WERI-Rb-1 (cell line): ENCODE measurements at places on chromosomes 2 and 18.
A peak's percentile ranks its signal among the peaks of the same experiment; 100 is the strongest.

DNA sequence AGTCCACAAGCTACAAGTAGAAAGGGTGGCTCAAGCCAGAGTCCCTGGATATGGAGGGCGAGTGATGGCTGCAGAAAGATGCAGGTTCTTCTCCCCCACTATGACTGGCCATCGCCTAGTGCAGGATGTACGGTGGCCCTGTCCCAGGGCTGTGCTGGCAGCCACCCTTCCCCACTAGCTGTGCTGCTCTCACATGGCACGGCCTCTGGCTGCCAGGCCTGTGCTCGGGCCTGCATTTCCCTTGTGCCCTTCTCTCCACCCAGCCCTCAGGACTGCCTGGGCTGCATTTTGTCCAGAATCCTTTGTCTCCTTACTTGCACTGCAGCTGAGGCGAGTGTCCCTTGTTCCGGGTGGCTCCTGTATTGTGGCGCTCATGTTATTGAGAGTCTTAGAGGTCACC lies 1.6 kb upstream of the RAMP1 start:
- no peak for DNase-seq

DNA sequence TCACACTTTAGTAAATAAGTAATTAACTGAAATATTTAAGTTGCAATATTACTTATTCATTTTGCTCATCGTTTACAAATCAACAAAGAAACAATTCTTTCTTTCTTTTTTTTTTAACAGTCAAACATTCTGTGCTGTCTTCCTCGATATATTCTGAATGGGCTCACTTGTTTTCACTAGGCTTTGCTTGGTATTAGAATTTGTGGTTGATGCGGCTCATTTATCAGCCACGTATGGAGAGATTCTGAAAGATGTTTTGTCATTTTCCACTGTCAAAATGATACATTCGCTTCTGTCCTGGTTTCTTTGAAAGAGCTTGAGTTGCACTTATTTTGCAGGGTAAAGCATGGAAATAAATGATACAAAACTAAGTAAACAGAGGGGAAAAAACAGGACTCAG lies 323.7 kb downstream of the LRRTM1 start:
- no peak for DNase-seq

DNA sequence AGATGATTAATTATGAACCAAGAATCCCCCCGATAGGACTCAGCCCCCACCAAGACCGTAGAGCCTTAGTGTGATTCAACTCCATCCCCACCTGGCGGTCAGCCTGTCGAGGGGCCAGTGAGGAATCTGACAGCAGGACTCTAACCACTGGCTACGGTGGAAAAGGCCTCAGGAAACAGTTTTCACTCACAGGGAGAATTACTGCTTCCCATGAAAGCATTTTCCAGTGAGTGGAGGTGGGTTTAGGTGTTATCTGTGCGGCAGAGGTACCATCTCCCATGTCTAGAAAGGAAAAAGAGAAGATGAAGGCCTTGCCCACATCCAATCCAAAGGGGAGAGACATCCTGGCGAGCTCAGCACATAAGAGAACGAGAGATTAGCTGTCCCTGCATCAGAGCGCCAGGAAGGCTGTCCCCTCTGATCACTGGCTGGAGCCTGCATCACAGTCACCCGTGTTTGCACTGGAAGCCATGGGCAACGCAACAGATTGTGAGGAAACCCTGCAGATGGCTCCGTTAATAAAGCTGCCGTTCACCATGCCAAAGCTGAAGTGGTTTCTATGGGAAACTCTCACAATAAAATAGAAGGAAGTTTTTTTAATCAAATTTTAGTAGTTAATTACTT lies 22.3 kb downstream of the COX7A2L start:
- no peak for DNase-seq

DNA sequence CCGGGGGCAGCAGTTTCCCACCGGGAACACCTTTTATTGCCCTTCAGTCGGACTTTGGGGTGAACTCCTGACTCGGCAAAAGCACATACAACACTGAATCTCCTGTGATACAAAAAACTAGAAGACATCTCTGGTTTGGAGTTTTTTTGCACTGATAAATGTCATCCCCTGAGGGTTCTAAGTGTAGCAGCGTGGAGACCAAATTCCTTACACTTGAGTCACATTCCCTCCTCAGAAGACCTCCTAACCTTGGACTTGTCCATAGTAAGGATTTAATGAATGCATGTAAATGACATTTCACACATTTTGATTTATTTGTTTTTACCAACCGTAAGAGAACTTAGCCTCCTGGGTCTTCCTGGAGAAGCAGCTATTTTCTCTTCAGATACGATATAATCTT lies 54.0 kb upstream of the GPR45 start:
- no peak for DNase-seq

- no peak for DNase-seq
Observed at GRCh38 chr18:47686806-47687205, 243.7 kb downstream of the SMAD2 start.

GRCh38 chr18:25350489-25351251 lies 1.3 kb downstream of the ZNF521 start:
- DNase-seq: peak; percentile 9

GRCh38 chr18:43175257-43175656 lies 59.8 kb upstream of the RIT2 start:
- no peak for DNase-seq

- no peak for DNase-seq
Observed at GRCh38 chr2:220575963-220576362, 948.5 kb downstream of the SLC4A3 start.

- DNase-seq: no peak
Observed at GRCh38 chr2:239055756-239056493, 208.0 kb downstream of the TWIST2 start.

DNA sequence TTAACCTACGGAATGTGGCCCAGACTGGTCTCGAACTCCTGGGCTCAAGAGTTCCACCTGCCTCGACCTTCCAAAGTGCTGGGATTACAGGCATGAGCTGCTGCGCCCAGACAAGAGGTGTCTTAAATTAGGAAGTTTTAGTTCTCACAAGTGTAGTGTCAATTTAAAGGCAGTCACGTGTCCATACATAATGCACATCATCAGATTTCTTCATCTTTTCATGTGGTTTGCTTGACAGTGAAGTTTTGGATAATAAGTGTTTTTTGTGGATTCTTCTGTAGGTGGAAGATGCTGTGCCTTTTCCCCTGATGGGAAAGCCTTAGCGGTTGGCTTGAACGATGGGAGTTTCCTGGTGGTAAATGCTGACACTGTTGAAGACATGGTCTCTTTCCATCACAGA lies 147.5 kb downstream of the RTN4 start:
- DNase-seq: no peak

GRCh38 chr2:110869472-110870446 lies 137.4 kb downstream of the ACOXL start:
- no peak for DNase-seq

GRCh38 chr2:85695691-85696668 lies 1.8 kb downstream of the GNLY start:
- DNase-seq: no peak

- no peak for DNase-seq
Observed at GRCh38 chr2:72289283-72289682, 141.6 kb upstream of the CYP26B1 start.

DNA sequence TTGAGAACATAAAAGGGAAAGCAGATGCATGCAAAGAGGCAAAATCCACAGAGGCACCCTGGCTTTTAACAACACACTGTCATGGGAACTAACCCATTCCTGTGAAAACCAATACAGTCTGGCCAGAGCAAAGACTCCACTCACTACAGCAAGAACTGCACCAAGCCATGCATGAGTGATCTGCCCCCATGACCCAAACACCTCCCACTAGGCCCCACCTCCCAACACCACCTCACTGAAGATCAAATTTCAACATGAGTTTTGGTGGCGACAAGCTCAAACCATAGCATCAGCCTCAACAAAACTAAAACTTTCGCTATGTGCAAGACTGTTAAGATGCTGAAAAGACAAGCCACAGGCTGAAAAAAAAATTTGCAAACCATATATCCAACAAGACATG lies 162.8 kb downstream of the SMAD2 start:
- DNase-seq: no peak

GRCh38 chr2:48356701-48357325 lies 173.1 kb upstream of the STON1 start:
- no peak for DNase-seq

DNA sequence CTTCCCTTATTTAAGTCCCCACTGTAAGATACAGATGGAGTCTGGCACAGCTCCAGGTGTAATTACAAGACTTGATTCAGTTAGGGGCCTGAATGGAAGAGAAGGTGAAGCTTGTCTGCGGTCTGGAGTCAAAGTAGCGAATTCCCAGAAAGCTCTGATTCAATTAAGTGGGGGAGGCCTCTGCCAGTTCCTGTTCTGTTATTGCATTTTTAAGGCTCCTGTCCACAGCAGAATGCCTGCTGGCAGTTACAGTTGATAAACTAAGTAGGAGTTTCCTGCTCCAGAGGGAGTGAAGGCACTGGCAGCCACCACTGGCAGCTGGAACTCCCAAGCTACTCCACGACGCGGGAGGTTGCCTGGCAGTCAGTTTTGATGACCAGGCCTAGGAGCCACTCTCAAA lies 181.1 kb downstream of the SOCS6 start:
- DNase-seq: peak; percentile 18

DNA sequence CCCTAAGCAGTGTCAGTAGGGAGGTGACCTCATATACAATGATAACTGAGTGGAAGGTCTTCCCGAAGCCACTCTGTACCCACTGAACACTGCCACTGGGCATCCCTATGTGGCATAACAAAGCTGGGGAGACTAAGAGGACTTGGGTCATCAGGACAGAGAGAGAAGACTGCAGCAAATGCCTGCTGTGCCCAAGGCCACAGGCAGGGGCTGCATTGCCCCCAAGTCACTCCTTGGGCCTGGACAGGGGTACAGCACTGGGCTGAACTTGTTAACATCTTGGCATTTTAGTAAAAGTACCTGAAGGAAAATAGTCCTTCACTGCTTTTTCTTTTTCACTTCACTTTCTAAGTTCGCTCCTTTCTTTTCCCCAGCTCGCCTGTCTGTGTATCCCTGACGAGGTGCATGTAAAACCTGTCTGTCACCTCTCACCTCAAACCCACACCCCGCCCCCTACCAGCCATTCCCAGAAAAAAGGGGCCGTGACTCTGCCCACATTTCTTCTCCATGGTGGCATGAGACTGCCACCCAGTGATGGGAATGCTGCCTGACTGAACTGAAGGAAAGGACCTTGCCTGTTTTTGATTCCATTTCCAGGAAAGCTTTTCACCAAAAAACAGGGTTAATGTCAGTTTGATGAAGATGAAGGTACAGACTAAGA lies 62.9 kb downstream of the MTHFD2 start:
- peak; percentile 60 for DNase-seq

GRCh38 chr2:205811387-205811786 lies 129.1 kb downstream of the NRP2 start:
- no peak for DNase-seq

- no peak for DNase-seq
Observed at GRCh38 chr18:44700652-44701051, 20.0 kb downstream of the SETBP1 start.

GRCh38 chr2:238754259-238754658 lies 93.6 kb upstream of the TWIST2 start:
- no peak for DNase-seq

DNA sequence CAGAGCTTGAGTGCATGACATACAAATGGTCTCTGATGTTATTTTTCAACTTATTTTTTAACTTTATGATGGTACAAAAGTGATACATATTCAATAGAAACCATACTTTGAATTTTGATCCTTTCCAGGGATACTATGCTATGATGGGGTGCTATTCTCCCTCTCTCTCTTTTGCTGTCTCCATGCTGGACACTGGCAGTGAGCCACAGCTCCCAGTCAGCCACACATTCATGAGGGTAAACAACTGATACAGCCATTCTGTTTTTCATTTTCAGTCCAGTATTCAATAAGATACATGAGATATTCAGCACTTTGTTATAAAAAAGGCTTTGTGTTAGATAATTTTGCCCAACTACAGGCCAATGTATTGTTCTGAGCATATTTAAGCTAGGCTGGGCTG lies 859.3 kb upstream of the KLHL29 start:
- no peak for DNase-seq

GRCh38 chr2:80568011-80568410 lies 263.5 kb upstream of the LRRTM1 start:
- DNase-seq: no peak

DNA sequence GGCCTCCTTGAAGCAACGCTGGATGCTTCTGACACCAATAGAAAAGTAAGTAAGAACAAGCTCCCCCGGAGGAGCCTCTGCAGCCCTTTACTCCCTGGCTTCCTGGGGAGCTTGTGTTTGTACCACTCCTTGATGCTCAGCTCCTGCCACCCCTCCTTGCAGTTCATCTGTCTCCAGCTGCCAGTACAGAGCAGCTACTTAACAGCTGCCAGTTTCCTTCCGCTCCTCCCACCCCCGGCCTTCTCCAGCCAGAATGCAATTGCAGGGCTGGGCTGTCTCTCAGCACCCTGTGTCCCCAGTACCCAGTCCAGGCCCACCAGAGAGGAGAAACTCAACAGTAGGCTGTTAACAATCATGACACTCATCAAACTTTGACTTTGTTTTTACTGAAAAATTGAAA lies 109.4 kb downstream of the AOX1 start:
- no peak for DNase-seq

GRCh38 chr2:70009762-70010575 lies 48.5 kb upstream of the ASPRV1 start:
- DNase-seq: no peak

GRCh38 chr2:166485558-166486178 lies 8.4 kb downstream of the SCN7A start:
- DNase-seq: no peak

DNA sequence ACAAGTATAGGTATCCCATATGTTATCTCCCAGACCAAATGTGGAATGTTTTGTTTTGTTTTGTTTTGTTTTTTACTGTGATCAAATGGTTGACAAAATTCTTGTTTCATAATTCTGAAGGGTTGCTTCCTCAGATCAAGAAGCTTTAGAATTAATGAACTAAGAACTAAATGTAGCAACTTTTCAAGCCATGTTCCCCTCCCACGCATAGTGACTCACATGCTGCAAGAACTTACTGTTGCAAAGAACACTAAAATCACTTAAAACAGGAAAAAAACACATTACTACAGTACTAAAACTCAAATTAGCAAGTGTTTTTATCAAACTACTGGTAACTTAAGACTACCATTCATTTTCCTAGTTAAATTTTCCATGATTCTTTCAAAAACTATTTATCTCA lies 30.6 kb downstream of the HNRNPLL start:
- no peak for DNase-seq

GRCh38 chr2:133691336-133691735 lies 123.1 kb upstream of the NCKAP5 start:
- no peak for DNase-seq

DNA sequence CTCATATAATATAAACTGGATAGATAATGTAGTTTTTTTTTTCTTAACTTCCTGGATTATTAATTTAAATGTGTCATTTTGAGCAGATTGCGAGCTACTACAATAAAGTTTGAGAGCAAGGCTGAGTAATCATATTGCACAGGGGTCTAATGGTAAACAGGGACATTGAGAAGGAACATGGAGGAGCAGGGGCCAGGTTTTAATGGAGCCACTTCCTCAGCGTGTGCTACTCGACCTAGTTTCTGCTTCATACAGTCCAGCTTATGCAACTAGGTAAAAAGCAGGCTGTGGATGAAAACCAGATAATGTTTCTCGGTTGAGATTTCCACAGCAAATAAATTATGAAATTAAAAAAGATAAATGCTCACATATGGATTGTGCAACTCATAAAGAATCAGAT lies 1915.7 kb upstream of the CELF4 start:
- DNase-seq: no peak

- DNase-seq: peak; percentile 41
Observed at GRCh38 chr18:62438018-62438329, 84.9 kb upstream of the ZCCHC2 start.
